ENCODE measurements at places on chromosomes 12 and 14.

DNA sequence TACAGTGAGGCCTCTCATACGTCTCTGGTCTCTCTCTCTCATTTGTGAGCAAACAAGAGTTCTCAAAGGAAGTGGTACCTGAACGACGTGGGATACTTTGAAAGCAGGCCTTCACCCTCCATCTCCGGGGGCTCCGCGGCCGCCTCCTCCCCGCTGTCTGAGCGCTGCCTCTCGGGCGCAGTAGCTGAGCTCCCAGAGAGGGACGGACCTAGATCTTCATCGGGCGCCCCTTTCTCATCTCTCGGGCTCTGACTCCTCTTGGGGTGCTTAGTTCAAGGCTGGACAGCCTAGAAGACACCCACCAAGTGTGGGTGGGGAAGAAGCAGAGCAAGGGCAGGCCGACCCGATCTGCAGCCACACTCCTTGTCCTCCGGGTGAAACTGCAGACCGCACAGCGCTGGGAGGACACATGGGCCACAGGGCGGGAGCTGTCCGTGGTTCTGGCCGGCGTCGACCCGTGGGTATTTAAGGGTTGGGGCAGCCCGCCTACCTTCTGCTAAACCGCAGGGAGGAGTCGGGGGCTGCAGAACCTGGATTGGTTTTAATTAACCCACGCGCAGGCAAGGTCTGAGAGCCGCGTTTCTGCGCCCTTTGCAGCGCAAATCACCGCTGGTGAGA, 92.7 kb downstream of the PAH start:
- DNase-seq = peak; percentile 16

GRCh38 chr14:93911975-93912615, 15.0 kb upstream of the FAM181A start:
- no peak for DNase-seq

DNA sequence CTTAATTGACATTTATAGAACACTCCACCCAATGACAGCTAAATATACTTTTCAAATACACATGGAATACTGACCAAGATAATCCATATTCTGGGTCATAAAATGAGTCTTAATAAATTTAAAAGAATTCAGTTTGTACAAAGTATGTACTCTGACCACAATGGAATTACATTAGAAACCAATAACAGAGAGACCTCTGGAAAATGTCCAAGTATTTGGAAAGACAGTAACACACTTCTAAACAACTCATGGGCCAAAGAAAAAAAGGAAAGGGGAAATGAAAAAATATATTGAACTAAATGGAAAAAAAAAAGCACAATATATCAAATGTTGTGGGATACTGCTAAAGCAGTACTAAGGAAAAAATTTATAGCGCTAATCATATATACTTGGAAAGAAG, 52.0 kb downstream of the CRACR2A start:
- no peak for DNase-seq

- DNase-seq = peak; percentile 6
Observed at GRCh38 chr14:100534528-100535286, 52.5 kb downstream of the BEGAIN start.

DNA sequence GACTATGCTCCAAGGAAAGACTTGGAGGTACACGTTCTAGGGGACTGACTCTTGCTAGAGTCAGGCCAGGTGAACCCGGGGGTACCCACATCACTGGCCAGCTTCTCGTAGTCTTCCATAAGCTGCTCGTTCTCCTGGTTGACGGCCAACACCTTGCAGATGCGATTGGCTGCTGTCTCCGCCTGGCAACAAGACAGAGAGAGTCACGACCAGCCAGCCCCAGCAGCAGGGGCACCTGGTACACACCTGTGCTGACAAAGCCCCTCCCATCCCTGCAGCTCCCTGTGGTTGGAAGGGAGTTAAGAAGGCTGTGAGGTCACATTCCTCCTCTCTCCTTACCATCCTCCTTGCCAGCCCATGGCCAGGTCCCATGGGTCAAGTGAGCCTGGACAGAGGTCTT, 85.5 kb downstream of the ACTN1 start:
- DNase-seq = no peak

- no peak for DNase-seq
Observed at GRCh38 chr14:105432657-105433056, 13.0 kb downstream of the MTA1 start.

DNA sequence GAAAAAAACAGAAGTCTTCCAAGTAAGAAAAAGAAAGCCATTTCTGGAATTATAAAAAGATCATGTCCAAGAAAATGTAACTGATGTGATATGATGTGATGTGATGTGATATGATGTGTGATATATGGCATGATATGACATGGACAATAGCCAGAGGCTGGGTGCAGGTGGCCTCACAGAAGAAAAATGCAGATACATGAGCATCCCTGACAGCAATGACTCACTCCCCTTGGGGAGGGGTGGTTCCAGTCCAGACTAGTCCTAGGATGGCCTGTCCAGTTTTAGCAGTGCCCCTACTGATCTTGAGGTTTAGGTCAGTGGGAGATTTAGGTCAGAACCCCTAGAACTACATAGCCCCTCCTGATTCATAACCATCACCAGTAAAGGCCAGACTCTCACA, 3.5 kb upstream of the RHOJ start:
- no peak for DNase-seq

GRCh38 chr12:39780411-39780912, 160.9 kb upstream of the ABCD2 start:
- DNase-seq = no peak

All from GM12891 (cell line).